ENCODE measurements at places on chromosomes 16 and 17. TPM values are rescaled to one million over a fixed set of nuclear protein-coding genes. Genes with fewer than 3 reads are reported as not detected.

The WFIKKN2 gene
- total RNA-seq: not detected

The GGT6 gene
- not detected for total RNA-seq

The CCL16 gene
- not detected for total RNA-seq

The HIGD1B gene
- not detected for total RNA-seq

The TBC1D3E gene
- not detected for total RNA-seq

The SRCIN1 gene
- not detected for total RNA-seq

The APOH gene
- total RNA-seq: not detected

The CD300C gene
- total RNA-seq: not detected

The PABPN1L gene
- not detected for total RNA-seq

The DYNLRB2 gene
- not detected for total RNA-seq

The TAT gene
- total RNA-seq: not detected

The CHRNE gene
- 0.39 TPM for total RNA-seq

The TP53TG3C gene
- not detected for total RNA-seq

The GFAP gene
- total RNA-seq: 0.08 TPM

The TNFSF13 gene
- 4.9 TPM for total RNA-seq

The DPEP2NB gene
- not detected for total RNA-seq

The TEDC2 gene
- 11.0 TPM for total RNA-seq

Measured in epithelial cell of alveolus of lung (primary cell).